ENCODE measurements at places on chromosomes 4 and X. TPM values are rescaled to one million over a fixed set of nuclear protein-coding genes. Genes with fewer than 3 reads are reported as not detected.

CT45A1 gene
- not detected for total RNA-seq

OTC gene
- not detected for total RNA-seq

OCIAD2 gene
- total RNA-seq = 222 TPM

DNA sequence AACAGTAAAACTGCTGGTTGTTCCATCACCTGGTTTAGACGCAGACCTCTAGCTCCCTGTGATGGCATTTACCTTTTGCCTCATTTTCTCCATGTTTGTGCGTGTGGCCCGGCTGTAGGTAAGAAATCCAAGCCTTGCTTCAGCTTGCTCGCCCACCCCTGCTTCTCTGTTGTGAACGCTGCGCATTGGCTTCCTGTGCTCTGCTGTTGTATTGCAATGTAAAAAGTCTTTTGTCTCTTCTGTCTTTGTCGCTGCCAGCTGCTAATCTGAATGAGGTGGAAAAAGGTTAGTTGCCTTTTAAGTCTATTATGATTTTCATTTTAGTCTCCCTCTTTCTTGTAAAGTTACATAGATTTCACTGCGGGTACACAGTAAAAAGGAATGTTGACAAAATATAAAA is 127.3 kb upstream of the PACRGL start:
- no peak for DNase-seq

GRCh38 chr4:27096142-27096824 is 235.6 kb downstream of the STIM2 start:
- DNase-seq = no peak

GRCh38 chr4:8038719-8039251 is 99.1 kb upstream of the AFAP1 start:
- DNase-seq = no peak

GRCh38 chrX:153875391-153876111 is 10.4 kb downstream of the L1CAM start:
- no peak for DNase-seq

GRCh38 chr4:101232074-101232776 is 115.1 kb downstream of the PPP3CA start:
- DNase-seq = no peak

DNA sequence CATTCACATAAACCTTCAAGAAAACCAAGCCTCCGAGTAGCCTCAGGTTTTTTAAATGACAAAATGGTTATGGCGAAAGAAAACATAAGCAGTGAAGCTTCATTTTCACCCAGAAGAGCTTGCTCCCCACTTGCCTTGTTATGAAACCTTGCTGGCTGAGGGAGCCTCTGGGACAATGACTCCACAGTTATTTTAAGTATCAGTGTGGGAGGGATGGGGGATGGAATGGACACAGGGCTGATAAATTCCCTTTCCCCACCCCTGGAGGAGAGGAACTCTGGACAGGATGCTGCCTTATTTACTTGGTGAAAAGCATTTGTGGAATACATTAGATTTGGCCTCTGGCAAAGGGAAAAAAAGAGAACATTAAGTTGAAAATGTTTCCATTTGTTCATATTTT is 220.7 kb upstream of the CNKSR2 start:
- DNase-seq = no peak

- no peak for DNase-seq
Measured at GRCh38 chr4:5988086-5988845, 30.0 kb downstream of the C4orf50 start.

DNA sequence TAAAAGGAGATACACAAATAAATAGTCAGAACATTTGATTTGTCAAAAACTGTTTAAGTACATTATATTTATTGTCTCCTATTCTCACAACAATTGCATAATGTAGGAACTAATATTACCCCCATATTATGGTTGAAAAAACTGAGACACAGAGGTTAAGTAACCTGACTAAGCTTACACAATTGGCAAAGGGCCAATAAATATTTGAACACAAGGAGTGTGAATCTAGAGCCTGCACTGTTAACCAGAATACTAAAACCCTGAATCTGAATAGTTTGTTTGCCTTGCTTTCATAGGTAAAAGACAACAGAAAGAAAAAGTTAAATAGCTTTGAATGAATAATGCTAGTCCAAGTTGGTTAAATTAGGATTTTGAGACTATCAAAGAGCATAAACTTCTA is 55.2 kb downstream of the IL13RA2 start:
- DNase-seq = no peak

DNA sequence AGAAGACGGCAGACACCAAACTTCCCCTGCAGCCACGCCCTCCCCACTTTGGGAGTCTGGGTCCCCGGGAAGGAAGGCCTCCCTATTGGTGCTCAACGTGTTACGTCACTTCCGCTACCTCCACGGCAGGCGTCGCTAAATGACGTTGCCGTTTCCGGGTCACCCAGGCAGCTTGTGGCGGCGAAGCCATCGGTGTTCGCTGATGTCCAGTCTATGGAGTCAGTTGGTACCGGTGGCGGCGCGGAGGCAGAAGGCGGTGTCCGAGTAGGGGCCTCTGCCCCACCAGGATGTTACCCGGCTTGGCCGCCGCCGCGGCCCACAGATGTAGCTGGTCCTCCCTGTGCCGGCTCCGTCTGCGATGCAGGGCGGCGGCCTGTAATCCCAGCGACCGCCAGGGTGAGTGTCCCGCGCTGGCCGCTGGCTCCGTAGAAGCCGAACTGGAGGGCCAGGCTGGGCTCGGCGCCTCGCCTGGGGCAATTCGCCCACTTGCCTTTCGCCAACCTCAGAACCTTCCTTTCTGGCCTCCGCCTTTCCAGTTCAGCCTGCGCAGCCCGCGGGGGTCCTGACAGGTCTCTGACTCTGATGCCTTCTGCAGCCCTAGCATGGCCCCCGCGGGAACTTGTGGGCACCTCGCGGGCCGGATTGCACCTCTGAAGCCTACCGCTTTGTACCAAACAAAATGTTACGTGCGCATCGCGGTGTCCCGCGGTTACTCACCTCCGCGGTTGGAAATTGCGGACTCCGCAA is at the start of gene SLC30A9:
SLC30A9 (plus strand) TSS at position 166 of the 747 bp plus-strand sequence; CDS start at position 288, 122 bp downstream.
- DNase-seq = peak; percentile 63
